Mesenteric fat pad (tissue), 1 donor: ENCODE measurements at places on chromosomes 7 and 10.

GRCh38 chr7:134777908-134778580 lies 1.4 kb upstream of the CALD1 start:
- DNase-seq: no peak

- no peak for DNase-seq
Observed at GRCh38 chr7:42457663-42458062, 220.7 kb upstream of the GLI3 start.

DNA sequence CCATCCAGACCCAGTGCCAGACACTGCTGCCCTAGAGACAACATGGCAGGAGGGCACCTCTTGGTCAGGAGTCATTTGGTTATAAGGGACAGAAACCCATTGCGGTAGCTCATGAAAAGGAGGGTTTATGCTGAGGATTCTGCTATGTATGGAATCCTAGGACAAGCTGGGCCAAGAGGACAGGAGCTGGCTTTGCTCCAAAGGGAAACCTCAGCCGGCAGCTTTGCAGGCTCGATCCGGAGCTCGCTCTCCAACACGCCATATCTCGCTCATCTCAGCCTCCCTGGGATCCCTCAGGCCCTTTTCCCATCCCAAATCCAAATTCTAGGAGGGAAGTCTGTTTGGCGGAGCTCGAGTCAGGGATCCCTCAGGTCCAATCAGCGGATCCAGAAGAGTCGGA lies 345.7 kb downstream of the GLRX3 start:
- DNase-seq: peak; percentile 35

- DNase-seq: no peak
Observed at GRCh38 chr10:73968098-73968521, 29.8 kb upstream of the VCL start.

DNA sequence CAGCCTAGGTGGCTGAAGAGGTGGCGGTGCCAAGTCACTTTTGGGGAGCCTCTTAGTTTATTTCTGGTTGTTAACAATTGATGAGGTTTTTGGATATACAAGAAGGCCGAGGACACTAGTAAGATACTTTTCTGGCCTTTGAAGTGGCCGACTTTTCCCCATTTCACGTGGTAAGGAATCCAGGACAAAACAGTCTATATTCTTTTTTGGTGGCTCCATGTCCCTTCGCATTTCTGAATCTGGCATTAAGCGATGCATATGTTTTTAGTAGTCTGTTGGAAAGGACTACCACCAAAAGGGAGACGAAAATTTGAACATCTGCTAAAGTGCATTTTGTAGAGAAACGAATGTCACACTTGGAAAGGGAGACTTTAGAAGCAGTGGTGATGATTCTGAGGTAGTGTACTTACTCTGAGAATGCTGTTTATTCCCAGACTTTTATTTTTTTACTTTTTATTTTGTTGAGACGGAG lies 1.5 kb downstream of the MLLT10 start:
- DNase-seq: no peak

GRCh38 chr7:125278318-125278717 lies 348.7 kb upstream of the POT1 start:
- no peak for DNase-seq

DNA sequence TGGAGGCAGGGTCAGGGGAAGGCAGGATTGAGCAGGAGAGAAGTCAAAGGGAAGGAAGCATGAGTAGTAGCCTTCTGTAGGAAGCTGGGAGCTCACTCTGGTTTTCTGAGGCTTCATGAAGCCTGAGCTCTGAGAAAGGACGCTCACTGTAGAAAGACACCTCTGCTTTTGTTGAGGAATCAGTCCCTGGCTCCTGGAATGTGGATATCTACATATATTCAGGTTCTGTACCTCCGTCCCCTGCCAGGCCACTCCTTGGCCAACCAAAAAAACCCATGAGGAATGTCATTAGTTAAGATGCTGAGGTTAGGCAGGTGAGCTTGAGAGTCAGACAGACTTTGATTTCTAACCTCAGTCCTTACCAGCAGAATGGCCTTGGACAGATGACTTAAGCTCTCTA lies 283.5 kb upstream of the HABP2 start:
- no peak for DNase-seq

- DNase-seq: no peak
Observed at GRCh38 chr10:77162697-77163096, 474.9 kb downstream of the KCNMA1 start.

DNA sequence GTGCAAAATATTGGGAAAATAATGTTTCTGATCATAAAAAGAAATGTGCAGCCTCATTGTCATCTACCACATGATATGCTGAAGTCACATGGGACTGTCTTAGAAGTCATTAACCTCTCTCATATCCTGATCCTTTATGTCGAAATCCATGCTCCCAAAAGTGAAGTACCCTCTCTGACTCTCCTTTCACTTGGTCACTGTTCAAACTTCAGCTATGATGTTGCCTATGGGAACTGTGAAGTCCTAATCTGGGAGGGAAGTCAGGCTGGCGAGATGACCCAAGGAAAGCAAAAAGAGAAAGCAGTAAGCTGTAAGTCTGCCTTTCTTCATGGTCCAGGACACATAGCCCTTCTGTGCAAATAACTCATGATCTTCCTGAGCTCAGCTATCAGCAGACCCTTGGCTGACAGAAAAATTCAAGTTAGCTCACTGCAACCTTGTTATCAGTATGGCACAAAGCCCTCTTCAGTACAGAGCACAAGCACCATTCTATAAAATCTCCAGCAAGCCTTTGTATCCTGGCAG lies 29.5 kb downstream of the WASL start:
- DNase-seq: no peak

GRCh38 chr7:149196705-149197171 lies 1.4 kb downstream of the ZNF282 start:
- no peak for DNase-seq

- no peak for DNase-seq
Observed at GRCh38 chr10:104957178-104957841, 316.2 kb downstream of the SORCS3 start.

DNA sequence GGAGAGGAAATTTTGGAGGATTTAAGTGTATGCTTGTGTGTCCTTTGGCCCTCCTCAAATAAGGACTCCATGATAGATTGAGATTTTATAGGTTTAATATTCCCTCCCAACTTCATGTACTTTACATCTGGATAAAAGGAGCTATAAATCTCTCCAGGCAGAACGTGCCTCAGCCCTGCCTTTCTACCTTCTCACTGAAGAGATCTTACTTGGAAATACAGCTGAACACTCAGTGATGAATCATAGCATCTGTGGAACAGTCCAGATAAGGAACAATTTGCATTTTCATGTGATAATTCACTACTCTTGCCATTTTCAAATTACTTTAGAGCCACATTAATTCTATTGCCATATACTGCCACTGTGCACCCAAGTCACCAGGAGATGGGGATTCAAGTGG lies 364.6 kb upstream of the PODXL start:
- no peak for DNase-seq

DNA sequence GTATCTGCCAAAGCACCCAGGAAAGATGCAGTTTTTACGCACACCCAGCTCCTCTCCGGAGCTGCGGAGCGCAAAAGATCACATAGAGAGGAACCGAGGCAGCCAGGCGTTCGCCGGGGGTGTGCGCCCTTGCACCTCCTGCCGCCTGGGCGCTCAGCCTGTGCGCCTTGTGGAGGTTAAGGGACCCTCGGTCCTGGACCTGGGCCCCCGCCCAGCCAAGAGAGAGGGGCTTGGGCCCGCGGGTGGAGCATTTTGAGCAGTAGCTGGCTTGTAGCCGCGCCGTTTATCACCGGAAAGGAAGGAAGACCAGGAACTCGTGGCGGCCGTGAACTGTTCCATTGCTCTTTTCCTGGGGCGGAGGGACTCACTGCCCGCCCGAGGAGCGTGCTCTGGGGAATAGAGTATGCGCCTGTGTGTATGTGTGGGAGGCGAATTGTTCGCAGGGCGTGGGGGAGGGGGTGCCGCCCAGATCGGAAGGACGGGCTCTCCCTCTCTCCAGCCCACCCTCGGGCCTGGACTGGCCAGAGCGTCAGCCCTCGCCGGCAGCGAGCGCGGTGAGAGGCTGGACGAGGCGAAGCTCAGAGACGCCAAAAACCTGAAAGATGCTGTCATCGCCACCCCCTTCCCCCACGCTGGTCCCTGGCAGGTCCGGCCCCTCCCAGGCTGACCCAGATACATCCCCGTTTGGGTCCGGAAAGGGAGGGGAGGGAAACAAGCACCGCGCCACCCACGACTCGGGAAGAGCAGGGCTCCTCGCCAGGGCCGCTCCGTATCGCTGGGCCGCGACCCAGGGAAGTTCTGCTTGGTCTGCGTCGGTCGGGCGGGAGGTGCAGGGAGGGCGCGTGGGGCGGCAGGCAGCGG lies 1.2 kb upstream of the WNT2 start:
- peak; percentile 90 for DNase-seq

DNA sequence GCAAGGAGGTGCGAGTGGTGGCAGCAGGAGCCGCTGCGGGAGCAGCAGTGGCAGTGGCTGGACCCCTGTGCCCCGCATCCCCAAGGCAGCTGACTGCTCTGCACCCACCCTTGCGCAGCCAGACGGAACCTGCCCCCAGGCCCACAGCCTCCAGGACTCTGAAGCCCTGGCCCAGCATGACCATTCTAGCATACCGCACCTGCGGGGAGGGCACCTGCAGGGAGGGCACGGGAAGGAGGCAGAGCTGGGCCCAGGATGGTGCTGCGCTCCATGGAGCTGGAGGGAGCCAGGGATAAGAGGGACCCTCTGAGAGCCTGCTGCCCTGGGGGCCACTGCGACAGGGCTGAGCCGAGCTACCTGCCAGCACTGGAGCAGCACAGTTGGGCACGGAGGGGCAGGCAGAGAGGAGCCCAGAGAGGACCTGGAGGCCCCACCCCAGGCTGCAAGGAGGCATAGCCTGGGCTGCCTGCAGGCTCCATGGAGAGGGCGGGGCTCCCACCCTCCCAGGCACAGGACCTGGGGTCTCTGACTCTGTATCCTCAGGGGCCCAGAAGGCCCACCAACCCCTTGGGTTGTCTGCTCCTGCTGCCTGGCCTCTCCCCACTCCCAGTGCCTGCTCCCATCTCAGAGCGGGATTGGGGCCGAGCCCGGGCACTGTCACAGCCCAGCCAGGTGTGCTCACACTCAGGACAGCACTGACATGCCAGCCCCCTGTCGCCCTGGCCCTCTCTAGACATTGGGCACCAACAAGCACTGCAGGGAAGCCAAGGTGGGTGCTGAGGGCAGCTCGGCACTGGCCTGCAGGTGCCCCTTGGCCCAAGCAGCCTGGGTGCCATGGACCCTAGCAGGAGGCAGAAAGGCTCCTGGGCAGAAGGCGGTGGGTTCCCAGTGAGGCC lies 87.6 kb downstream of the HTR7 start:
- DNase-seq: no peak

- no peak for DNase-seq
Observed at GRCh38 chr10:91879515-91880170, 29.6 kb downstream of the FGFBP3 start.

DNA sequence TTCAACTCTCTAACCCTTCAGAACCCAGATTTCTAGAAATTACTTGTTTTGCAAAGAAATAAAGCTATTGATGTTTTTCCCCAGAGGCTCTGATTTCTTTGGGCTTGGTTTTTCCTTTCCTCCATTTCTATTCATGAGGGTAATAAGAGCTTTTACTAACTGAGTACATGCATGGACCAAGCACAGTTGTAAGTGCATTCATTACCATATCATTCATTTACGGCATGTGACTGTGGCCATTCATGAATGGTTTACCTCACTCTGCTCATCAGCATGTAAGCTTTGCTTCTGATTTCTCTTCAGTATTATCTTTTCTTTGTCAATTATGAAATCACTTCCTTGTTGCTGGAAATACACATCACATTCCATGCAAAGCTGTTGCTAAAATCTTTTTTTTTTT lies 42.4 kb downstream of the LAMB4 start:
- no peak for DNase-seq

- peak; percentile 51 for DNase-seq
Observed at GRCh38 chr10:48444861-48445841, 138.7 kb downstream of the MAPK8 start.

- no peak for DNase-seq
Observed at GRCh38 chr7:94240902-94241301, 153.8 kb upstream of the COL1A2 start.

- DNase-seq: no peak
Observed at GRCh38 chr10:11898372-11899066, 75.4 kb downstream of the PROSER2 start.

DNA sequence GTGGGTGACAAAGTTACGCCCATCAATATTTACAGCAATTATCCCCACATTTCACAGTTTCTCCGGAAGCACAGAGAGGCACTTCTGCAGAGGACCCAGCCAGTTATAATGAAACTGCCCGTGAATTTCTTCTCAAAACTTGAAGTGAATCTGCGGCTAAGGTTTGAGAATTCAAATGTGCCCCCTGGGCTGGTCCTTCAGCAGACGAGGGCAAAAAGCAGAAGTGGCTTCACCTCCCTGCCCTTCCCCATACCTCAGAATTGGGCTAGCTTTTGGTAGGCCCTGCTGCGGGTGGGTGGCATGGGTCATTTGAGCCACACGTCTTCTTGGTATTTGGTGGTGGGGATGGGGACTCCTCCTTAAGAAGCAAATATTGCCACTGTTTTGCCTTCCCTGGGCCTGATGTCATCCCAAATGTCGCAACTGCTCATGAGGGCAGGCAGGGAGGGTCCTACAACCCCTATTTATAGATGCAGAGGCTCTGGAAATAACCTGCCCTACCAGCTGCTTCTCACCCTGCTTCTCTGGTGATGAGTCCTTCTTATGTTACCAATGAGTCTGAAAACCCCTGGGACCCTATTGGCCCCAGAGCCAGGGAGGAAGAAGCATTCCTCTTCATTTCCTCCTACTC lies 16.6 kb upstream of the WDFY4 start:
- no peak for DNase-seq

- DNase-seq: no peak
Observed at GRCh38 chr10:109778993-109779392, 144.3 kb downstream of the XPNPEP1 start.

- DNase-seq: no peak
Observed at GRCh38 chr10:108894402-108895301, 1028.7 kb downstream of the XPNPEP1 start.

DNA sequence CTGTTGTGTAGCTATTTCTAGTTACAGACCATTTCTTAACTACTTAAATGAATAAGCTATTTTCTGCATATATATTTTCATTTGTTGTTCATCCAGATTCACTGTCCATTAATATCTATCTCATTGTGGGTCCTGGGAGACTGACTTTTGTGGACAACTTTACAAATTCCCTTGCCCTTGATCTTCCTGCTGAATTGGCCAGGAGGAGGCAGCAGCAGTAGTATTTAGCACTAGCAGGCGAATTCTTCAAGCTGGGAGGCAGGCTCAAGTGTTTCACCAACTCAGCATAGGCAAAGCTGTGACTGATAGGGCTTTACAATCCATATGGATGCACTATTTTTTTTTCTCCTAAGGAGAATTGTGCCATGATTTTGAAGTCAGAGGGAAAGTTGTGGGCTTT lies 461.0 kb upstream of the NRG3 start:
- DNase-seq: no peak

- no peak for DNase-seq
Observed at GRCh38 chr10:101183458-101184183, 45.6 kb downstream of the LBX1 start.

- DNase-seq: no peak
Observed at GRCh38 chr7:128865996-128866877, 3.6 kb downstream of the ATP6V1F start.

- DNase-seq: no peak
Observed at GRCh38 chr7:155233311-155234157, 64.1 kb upstream of the INSIG1 start.
